ENCODE measurements at places on chromosomes 3 and 15.

GRCh38 chr15:49199666-49200065 lies 29.6 kb downstream of the GALK2 start:
- no peak for DNase-seq

DNA sequence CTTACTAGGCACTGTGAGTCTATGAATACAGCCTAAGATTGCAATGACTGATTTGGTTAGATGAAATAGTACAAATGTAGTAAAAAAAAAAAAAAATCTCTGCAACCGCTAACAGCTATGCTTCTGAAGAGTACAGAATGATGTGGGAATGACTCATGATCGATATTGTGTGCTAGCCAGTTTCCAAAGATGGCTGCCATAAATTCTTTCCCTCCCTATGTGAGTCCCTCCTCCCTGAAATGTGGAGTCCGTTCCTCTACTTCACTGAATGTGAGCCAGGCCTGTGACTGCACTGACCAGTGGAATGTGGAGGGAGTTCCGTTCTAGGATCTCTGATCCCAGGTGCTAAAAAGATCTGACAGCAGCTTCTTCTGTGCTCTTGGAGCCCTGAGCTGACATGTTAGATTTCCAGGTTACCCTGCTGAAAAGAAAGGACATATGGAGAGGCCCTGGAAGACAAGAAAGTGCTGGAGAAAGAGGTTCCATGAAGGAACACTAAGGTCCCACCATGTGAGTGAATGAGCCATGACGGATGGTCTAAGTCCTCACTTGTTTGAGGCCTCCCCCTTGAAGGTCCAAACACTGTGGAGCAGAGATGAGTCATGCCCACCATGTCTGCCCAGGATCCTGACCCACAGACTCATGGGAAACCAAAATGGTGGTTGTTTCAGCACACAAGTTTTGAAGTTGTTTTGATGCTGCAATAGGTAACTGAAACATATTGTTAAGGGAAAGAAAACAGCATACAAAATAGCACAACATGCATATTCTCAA lies 46.3 kb downstream of the DGKG start:
- DNase-seq: no peak

- peak; percentile 31 for DNase-seq
Measured at GRCh38 chr3:187367561-187368103, 553 bp upstream of the RTP4 start.

DNA sequence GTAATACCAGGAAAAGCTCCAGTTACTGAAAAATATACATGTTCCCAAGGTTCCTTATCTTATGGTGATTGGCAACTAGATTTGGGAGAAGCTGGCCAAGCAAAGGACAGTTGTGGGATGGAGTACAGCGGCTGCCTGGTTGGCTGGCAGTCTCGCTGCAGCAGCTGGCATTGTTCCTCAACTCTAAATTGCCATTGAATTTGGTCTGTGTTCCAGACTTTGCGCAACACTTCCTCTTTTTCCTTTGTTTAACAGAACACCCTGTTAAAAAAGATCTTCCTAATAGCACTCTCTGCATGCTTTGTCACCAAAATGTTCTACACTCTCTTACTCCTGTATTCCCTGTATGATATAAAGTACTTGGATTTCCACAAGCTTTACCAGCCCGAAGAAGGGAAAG lies 420.6 kb upstream of the RBMS3 start:
- DNase-seq: peak; percentile 58

DNA sequence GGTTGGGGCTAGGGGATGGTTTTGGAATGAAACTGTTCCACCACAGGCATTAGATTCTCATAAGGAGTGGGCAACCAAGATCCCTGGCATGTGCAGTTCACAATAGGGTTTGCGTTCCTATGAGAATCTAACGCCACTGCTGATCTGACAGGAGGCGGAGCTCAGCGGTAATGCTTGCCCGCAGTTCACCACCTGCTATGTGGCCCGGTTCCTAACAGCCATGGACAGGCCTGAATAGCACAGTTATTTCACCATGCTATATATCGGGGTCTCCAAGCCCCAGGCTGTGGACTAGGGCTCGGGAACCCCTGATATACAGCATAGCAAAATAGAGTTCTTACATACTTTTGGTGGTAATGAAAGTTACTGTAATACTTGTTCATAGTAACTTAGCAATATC lies 99.9 kb upstream of the THSD4 start:
- peak; percentile 27 for DNase-seq

GRCh38 chr15:82933576-82933975 lies 18.9 kb downstream of the HOMER2 start:
- DNase-seq: no peak

GRCh38 chr3:105904678-105905284 lies 36.0 kb upstream of the CBLB start:
- DNase-seq: no peak

DNA sequence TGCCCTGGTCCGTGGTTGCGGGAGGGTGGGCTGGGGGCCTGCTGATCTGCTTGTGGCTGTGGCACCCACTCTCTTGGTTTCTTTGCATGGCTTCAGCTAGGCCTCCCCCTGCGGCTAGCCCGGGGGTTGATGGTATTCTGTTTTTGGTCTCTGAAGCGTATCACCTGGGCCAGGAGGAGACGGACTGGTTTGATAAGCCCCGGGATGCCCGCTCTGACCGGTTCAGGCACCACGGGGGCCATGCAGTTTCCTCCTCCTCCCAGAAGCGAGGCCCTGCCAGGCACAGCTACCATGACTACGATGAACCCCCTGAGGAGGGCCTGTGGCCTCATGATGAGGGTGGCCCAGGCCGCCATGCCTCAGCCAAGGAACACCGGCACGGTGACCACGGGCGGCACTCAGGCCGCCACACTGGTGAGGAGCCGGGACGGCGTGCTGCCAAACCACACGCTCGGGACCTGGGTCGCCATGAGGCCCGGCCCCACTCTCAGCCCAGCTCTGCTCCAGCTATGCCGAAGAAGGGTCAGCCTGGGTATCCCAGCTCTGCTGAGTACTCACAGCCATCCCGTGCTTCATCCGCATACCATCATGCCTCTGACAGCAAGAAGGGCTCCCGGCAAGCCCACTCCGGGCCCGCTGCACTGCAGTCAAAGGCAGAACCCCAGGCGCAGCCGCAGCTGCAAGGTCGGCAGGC lies 11.3 kb upstream of the APEH start:
- no peak for DNase-seq

- DNase-seq: no peak
Measured at GRCh38 chr15:25772500-25772899, 90.6 kb downstream of the ATP10A start.

DNA sequence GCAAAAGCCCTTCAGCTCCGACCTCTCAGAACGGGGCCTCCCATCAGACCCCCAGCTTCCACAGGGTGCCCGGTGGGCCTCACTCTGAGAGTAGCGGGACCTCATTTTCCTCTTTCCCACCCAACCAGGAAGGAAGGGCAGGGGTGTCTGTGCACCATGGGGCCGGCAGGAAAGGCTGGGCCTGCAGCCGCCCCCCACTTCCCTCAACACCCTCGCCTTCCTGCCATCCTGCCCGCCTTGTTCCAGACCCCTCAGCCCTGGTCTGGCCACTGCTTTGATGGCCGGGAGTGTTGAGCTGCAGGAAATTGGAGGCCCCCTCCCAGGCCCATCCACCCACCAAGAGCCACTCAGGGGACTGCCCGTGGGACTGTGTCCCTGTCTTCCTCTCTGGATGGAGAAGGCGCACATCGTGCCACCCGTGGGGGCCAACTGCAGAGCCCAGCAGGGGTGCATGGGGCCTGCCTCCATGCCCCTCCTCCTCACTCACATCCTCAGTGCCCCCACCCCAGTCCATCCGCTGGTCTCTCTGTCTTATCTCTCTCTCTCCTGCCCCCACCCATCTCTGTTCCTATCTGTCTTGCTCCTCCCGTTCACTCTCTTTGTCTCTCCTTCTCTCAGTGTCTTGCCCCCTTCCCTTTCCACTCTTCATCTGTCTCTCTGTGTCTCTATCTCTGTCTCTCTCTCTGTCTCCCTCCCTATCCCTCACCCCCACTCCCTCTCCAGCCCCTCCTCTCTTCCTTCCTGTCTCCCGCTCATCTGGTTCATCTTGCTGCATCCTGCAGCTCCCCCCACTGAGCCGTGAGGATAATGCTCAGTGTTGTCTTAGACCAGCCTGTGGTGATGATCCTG lies 1.8 kb upstream of the PLXND1 start:
- peak; percentile 36 for DNase-seq

GRCh38 chr3:125098611-125099291 lies 43.0 kb upstream of the HEG1 start:
- no peak for DNase-seq

DNA sequence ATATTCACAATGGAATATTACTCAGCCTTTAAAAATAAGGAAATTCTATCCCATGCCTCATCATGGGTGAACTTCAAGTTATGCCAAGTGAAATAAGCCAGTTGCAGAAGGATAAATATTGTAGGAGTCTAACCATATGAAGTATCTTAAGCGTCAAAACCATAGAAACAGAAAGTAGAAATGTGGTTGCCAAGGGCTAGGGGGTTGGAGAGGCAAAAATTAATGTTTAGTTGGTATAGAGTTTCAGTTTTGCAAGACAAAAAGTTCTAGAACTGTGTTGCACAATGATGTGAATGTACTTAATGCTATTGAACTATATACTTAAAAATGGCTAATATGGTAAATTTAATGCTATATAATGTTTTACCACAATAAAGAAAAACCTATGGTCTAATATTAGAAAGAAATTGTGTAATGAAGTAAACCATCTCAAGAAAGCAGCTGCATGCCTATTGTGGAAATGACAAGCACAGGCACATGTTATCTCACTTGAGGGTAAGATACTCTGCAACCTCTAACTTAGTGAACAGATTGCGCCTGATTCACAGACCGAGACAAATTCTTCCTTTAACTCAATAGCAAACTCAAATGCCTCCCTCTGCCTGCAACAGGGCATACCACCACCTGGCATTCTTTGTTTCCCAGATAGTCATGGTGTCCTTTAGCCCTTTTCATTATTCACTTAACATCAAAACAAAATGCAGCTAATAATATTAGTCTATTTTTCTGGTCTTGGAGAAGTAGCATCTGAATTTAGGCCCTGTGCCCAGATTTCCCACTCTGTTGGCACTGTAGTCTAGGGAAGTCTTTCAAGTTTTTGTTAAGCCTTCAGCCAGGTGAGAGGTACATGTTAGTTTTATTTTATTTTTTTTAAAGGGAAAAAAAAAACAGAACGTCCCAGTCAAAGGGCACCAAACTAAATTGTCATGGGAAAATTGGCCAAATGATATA lies 80.2 kb upstream of the ACP3 start:
- DNase-seq: no peak

GRCh38 chr3:178255315-178255714 lies 280.9 kb upstream of the KCNMB2 start:
- DNase-seq: no peak

GRCh38 chr3:128489927-128490649 lies 2.9 kb downstream of the GATA2 start:
- peak; percentile 48 for DNase-seq

GRCh38 chr3:9883706-9884554 lies 3.9 kb upstream of the CIDEC start:
- no peak for DNase-seq

- DNase-seq: no peak
Measured at GRCh38 chr3:6680119-6680806, 180.7 kb upstream of the GRM7 start.

DNA sequence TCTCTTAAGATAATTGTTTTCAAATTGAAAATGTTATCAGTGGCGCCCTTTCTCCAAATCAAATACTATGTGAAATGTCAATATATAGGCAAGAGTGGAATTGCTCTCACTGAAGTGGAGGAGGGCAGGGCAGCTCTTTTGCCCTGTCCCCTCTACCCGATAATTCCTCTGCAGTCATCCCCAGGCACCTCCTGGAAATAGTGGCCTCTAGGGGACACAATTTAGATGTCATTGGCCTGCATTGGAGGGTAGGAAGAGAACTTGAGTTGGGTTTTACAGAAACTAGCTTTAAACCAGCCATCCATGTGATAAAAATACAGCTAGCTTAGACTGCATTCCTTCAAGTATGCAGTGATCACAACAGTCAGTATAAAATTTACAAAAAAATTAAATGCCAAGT lies 288.9 kb downstream of the EDEM1 start:
- DNase-seq: no peak

GRCh38 chr3:12345584-12346494 lies 57.0 kb downstream of the PPARG start:
- DNase-seq: no peak

DNA sequence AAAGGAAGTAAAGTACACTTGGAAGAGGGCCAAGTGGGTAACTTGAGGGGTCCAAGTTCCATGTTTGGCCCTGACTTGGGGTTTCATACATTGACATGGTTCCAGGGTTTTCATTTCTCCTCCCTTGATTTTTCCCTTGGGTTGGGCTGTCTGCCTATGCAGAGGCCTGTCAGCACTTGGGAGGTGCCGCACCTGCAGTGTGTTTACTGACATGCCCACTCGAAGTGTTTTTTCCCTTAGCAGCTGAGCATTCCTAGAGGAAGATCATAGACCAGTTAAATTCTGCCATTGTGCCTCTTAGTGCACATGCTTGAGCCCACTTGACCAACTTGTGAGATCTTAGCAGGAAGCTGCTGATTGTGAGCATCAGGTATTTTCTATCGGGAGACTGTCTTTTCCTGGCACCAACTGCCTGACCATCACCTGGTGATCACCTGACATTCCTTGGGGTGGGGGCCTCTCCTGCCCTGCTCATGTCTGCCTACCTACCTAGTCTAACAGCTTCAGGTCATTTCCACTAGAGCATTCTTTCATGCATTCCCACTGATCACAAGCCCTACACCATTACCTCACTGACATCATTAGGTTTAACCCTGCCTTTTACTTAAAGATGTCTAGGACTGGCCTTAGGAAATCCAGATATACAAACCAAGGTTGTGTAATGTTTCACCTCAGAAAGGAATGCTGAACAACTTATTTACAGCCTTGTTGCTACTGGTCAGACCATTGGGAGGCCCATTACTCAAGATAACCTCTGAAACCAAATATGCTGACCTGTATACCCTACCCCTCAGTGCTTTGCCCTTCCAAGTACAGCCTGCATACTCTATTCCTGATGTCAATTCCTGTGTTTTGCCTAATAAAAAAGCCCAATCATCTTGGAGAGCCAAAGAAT lies 68.3 kb downstream of the CD47 start:
- DNase-seq: peak; percentile 48

DNA sequence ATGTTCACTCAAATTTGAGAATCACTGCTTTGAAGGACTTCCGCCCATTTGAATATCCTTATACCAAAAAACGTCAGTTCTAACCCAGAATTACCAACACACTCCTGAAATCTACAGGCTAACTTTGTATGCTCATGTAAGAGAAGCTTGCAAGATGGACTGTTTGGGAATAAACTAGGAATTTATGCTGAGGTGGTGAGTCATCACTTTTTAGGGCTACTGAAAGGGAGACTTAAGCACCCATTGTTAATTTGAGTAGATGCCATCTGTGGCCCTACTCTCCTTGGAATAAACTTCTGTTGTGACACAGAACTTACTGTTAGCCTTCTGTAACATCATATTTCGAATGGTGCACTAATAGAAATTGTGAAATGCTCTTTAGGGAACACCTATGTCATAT lies 74.6 kb downstream of the FGF12 start:
- DNase-seq: no peak

- DNase-seq: peak; percentile 63
Measured at GRCh38 chr3:41198526-41198925, 779 bp upstream of the CTNNB1 start.

GRCh38 chr15:80834906-80835305 lies 55.7 kb downstream of the CEMIP start:
- DNase-seq: no peak

- DNase-seq: no peak
Measured at GRCh38 chr3:107250221-107250620, 127.0 kb upstream of the CCDC54 start.

Measured in left ventricle myocardium superior (tissue), 1 donor.